Calu3 (cell line): ENCODE measurements at places on chromosomes 13 and 19.
A peak's percentile ranks its signal among the peaks of the same experiment; 100 is the strongest.

DNA sequence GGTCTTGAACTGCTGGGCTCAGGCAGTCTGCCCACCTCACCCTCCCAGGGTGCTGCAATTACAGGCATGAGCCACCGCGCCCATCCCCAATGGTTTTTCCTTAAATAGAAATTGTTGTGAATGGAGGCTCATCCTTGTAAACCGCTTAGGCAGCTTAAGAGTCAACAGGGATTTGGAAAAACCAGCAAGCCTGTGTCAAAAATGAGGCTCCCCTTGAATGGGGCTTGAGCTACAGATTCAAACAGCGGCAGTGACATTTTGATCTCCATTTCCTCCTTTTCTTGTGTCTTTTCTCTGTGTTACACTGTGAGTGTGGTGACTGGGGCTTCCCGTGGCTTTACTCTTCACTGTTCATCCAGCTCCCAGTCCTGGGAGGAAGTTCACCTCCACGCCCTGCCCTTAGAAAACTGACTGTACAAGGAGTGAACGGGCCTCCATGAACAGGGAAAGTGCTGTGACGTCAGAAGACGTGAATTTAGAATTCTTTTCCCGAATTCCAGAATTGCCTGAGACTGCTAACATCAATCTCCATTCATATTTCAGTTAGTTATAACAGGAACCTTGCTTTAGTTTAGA, 15.3 kb upstream of the RAB8A start:
- no peak overlapping the region for H3K4me3 ChIP-seq
- peaks cover 80% of the 10 kb centered on the region for H3K36me3 ChIP-seq
- peaks cover 21% of the 10 kb centered on the region for H3K4me1 ChIP-seq
- H3K27me3 ChIP-seq: no peaks in the 10 kb centered on the region

GRCh38 chr13:28137596-28137995, 749 bp upstream of the PAN3 start:
- no peaks in the 10 kb centered on the region for H3K27me3 ChIP-seq
- peaks cover 23% of the 10 kb centered on the region for H3K4me1 ChIP-seq
- H3K36me3 ChIP-seq: peaks cover 38% of the 10 kb centered on the region
- peak overlapping the region; percentile 94 for H3K27ac ChIP-seq

- peak overlapping the region; percentile 52 for H3K4me3 ChIP-seq
- peak overlapping the region; percentile 75 for H3K27ac ChIP-seq
- no peaks in the 10 kb centered on the region for H3K4me1 ChIP-seq
- H3K27me3 ChIP-seq: no peaks in the 10 kb centered on the region
- peaks cover 8% of the 10 kb centered on the region for H3K36me3 ChIP-seq
- peak; percentile 60 for DNase-seq
These were observed 154.2 kb downstream of the TM9SF2 start for GRCh38 chr13:99655351-99656091.

DNA sequence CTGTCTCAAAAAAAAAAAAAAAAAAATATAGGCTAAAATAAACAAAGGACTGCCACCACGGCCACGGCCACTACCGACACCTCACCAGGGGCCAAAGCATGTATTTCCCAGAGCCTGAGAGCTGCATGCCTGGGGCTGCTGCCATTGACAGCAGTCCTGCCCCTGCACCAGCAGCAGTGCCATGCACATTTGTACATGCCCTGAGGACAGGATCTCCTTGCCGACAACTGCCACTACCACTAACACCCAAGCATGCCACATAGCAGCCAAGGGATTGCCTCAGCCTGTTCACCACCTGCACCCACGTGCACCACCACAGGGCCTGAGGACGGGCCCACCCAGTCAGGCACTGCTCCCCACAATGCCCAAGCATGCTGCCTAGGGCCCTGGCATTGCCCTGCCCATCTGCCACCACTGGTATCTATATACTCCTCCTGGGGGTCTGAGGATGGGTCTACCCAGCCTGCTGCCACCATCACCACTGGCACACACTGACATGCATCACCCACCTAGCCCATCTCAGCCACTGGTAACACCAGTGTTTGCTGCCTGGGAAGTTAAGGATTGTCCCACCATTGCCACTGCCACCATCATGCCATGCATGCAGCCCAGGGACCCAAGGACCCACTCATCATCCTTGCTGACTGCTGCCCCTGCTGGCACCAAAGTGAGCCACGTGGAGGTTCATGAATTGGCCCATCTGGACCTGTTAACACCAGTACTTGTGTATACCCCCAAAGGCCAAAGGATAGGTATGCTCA, 10.6 kb upstream of the NUP62 start:
- peak; percentile 17 for DNase-seq
- H3K27ac ChIP-seq: no peak overlapping the region
- H3K4me3 ChIP-seq: no peak overlapping the region
- peaks cover 50% of the 10 kb centered on the region for H3K27me3 ChIP-seq

GRCh38 chr13:102584434-102584833, 12.4 kb upstream of the TPP2 start:
- H3K4me1 ChIP-seq: no peaks in the 10 kb centered on the region
- H3K27ac ChIP-seq: no peak overlapping the region
- H3K27me3 ChIP-seq: peaks cover 16% of the 10 kb centered on the region
- H3K4me3 ChIP-seq: no peak overlapping the region
- no peaks in the 10 kb centered on the region for H3K36me3 ChIP-seq

DNA sequence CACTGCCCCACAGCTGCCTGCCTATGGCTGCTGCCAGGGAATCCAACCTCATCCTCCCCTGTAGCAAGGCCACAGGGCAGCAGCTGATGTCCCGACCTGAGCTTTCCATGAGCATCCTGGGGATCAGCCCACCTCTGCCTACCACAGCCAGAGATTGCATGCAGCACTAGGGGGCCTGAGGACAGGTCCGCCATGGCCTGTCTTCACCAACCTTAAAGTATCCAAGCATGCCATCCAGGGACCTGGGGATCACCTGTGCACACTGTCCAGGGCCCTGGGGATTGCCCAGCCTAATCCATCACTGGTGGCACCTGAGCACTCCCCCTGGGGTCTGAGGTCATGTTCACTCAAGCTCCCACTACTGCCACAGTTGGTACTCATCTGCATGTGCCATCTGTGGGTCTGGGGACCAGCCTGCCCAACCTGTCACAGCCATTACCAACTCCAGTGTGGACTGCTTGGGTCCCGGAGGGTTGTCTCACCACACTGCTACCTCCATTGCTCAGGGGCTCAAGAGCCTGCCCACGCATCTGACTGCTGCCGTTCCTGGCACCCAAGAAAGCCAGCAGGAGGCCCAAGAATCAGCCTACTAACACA, 53.0 kb downstream of the KCTD15 start:
- no peaks in the 10 kb centered on the region for H3K36me3 ChIP-seq
- no peaks in the 10 kb centered on the region for H3K4me1 ChIP-seq
- H3K27me3 ChIP-seq: peaks cover 35% of the 10 kb centered on the region

- peak; percentile 49 for DNase-seq
- H3K27me3 ChIP-seq: no peaks in the 10 kb centered on the region
- peaks cover 30% of the 10 kb centered on the region for H3K4me1 ChIP-seq
These were observed 9.4 kb upstream of the CACNG6 start for GRCh38 chr19:53982001-53982451.

DNA sequence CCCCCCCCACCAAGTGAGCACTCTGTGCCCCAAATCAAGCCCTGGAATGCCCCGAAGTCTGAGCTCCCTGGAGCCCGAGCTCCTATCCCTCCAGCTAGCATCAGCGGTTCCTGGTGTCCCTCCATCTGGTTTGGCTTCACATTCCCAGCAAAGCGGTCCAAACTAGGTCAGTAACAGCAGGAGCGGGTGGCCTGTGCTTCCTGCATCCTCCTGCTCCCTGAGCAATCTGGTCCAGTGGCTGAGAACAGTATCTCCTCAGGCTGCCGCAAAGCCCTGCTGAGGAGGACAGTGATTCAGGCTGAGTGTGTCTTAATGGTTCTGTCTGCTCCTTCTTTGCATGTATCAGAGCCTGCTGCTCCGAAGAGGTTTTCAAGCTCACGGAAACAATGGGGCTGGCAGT, 25.9 kb downstream of the RASL11A start:
- no peaks in the 10 kb centered on the region for H3K4me1 ChIP-seq
- DNase-seq: no peak
- H3K4me3 ChIP-seq: no peak overlapping the region
- no peak overlapping the region for H3K27ac ChIP-seq

GRCh38 chr13:58437427-58437826, 805.9 kb downstream of the PCDH17 start:
- no peaks in the 10 kb centered on the region for H3K36me3 ChIP-seq
- no peak overlapping the region for H3K4me3 ChIP-seq
- no peak overlapping the region for H3K27ac ChIP-seq
- no peaks in the 10 kb centered on the region for H3K27me3 ChIP-seq
- DNase-seq: no peak

- no peaks in the 10 kb centered on the region for H3K36me3 ChIP-seq
- no peaks in the 10 kb centered on the region for H3K27me3 ChIP-seq
- no peak overlapping the region for H3K4me3 ChIP-seq
- H3K4me1 ChIP-seq: no peaks in the 10 kb centered on the region
These were observed 68.6 kb downstream of the NDFIP2 start for GRCh38 chr13:79549355-79550106.

DNA sequence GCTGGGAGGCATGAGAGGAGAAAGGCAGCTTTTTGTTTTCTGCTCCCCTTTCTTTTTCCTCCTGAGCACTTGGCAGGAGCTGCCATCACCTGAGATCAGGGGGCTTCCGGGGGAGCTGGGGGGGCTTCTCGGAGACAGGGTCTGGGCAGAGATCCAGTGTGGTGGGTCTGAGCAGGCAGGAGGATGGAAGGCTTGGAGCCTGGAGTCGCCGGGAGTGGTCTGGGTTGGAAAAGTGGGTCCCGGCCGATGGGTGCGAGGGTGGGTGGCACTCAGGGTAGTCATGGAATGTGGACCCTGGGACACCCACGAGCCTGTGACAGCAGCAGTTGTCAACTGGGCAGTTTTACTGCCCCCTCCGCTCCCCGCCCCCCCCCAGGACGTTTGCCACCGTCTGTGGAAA, 2.2 kb upstream of the ADM5 start:
- H3K4me3 ChIP-seq: no peak overlapping the region
- H3K27ac ChIP-seq: peak overlapping the region; percentile 40
- H3K27me3 ChIP-seq: no peaks in the 10 kb centered on the region
- DNase-seq: no peak
- H3K36me3 ChIP-seq: peaks cover 95% of the 10 kb centered on the region
- no peaks in the 10 kb centered on the region for H3K4me1 ChIP-seq

DNA sequence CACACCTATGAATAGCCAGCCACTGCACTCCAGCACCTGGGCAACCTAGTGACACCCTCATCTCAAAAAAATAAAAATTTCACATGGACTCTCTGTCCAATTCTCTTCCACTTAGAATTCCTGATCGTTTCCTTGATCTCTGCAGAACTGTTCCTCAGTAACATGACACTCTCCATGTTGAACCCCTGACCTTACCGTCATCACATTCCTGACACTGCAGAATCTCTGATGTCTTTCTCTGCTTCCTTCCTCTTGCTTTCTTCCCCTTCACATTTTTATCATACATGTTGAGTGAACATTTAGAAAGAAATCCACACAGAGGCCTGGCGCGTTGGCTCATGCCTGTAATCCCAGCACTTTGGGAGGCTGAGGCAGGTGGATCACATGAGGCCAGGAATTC, 15.0 kb downstream of the ZNF114 start:
- H3K27me3 ChIP-seq: peaks cover 11% of the 10 kb centered on the region
- DNase-seq: no peak
- H3K4me3 ChIP-seq: no peak overlapping the region
- no peaks in the 10 kb centered on the region for H3K36me3 ChIP-seq
- no peaks in the 10 kb centered on the region for H3K4me1 ChIP-seq
- no peak overlapping the region for H3K27ac ChIP-seq

- no peak overlapping the region for H3K27ac ChIP-seq
- DNase-seq: no peak
- no peaks in the 10 kb centered on the region for H3K36me3 ChIP-seq
- no peaks in the 10 kb centered on the region for H3K4me1 ChIP-seq
These were observed 1149.8 kb upstream of the MIR17HG start for GRCh38 chr13:90197722-90198121.

GRCh38 chr19:14550201-14550754, 20.9 kb downstream of the TECR start:
- H3K27me3 ChIP-seq: no peaks in the 10 kb centered on the region
- peaks cover 17% of the 10 kb centered on the region for H3K4me1 ChIP-seq
- peak; percentile 49 for DNase-seq
- H3K36me3 ChIP-seq: peaks cover 4% of the 10 kb centered on the region
- H3K27ac ChIP-seq: no peak overlapping the region
- H3K4me3 ChIP-seq: no peak overlapping the region

DNA sequence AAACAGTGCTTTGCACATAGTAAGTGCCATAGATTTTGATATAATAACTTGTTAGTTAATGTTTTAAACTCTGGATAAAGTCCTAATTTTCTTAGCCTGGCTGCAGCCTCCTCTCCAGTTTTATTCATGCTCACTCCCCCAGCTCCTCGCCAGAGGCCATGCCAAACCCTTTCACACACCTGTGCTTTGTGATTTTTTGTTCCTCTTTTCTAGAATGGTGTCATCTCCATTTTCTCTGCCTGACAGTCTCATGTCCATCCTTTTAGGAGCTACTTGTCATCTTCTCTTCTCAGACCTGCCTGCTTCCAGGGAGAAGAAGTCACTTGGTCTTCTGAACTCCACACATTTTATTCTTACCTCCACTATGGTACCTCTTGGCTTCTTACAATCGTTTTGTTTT, 55.8 kb upstream of the SPATA13 start:
- no peak overlapping the region for H3K27ac ChIP-seq
- no peaks in the 10 kb centered on the region for H3K36me3 ChIP-seq
- no peak for DNase-seq
- H3K4me1 ChIP-seq: peaks cover 11% of the 10 kb centered on the region
- no peak overlapping the region for H3K4me3 ChIP-seq

- H3K27me3 ChIP-seq: no peaks in the 10 kb centered on the region
- H3K36me3 ChIP-seq: peaks cover 6% of the 10 kb centered on the region
- H3K4me1 ChIP-seq: no peaks in the 10 kb centered on the region
- no peak for DNase-seq
- H3K4me3 ChIP-seq: no peak overlapping the region
These were observed 68.0 kb upstream of the GPR183 start for GRCh38 chr13:99374994-99375737.

DNA sequence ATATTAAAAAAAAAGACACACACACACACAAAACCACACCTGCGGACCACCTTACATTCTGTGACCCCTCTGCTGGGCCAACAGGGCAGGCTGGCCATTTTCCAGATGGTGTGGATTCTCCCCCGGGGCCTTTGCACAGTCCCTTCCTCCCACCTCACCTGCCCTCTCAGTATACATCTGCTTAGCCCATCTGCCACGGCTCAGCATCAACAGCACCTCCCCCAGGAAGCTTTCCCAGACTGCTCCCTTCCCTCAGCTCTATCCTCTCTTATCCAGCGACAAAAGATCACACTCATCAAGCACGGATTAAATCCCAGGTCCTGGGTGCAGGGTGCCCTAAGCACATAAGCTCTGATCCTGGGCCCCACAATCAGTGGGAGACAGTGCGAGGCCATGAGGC, 4.5 kb downstream of the ZNF787 start:
- H3K36me3 ChIP-seq: peaks cover 61% of the 10 kb centered on the region
- H3K27ac ChIP-seq: no peak overlapping the region
- H3K4me3 ChIP-seq: no peak overlapping the region
- no peak for DNase-seq
- H3K4me1 ChIP-seq: peaks cover 41% of the 10 kb centered on the region
- H3K27me3 ChIP-seq: no peaks in the 10 kb centered on the region
